ENCODE measurements at places on chromosomes 1 and 21.
A peak's percentile ranks its signal among the peaks of the same experiment; 100 is the strongest.

GRCh38 chr1:4121293-4121684, 221.2 kb upstream of the C1orf174 start:
- DNase-seq, result no peak

- DNase-seq, result no peak
Measured at GRCh38 chr1:75136921-75137641, 2.9 kb downstream of the LHX8 start.

DNA sequence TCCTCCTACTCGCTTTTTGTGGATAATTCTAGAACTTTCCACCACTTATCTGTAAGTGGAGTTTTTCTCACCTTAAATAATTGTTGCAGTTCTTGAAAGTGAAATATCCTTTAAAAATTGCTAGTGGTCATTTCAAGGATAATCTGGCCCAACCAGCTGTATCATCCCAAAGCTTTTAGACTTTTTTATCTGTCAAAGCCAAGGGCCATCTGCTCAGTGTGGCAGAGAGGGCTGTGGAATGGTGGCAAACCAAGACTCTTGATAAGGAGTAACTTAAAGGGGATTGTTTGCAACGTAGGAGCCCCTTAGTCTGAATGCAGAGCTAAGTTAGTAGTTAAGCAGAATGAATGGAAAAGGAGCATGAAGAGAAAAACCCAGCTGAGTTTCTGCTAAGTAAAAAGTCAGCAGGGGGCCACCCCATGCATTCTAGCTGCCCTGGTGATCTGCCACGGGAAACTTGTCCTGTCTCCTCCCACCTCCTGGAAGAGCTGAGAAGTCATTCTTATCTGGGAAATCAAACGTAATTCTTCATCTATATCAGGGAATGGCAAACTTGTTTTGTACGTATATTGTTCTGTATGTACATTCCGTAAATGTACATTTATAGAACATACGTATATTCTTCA, 169.3 kb downstream of the PRDM2 start:
- no peak for DNase-seq

DNA sequence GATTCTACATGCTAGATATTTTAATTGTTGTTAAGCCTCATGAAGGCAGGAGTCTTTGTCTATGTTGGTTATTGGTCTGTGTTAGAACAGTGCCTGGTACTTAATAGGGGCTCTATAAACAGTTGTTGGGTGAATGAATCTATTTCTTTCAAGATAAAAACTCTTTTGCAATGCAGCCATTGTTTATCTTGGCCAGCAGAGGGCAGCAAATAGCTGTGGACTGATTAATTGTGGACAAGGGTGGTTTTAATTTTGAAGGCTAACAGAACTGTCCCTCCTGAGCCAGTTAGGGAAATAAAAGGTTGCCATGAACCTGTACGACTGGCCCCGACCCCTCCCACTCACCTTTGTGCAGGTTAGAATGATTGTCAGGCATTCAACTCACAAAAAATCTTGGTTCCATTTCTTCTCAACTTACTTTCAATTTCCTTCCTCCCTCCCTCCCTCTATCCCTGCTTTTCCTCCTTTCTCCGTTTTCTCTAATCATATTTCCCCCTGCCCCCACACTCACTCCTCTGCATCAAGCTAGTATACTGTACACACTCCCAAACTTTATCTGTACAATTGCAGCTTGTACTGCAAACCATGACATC, 66.3 kb upstream of the DIRAS3 start:
- peak; percentile 77 for DNase-seq

- no peak for DNase-seq
Measured at GRCh38 chr1:2595812-2596529, 9.4 kb downstream of the PRXL2B start.

DNA sequence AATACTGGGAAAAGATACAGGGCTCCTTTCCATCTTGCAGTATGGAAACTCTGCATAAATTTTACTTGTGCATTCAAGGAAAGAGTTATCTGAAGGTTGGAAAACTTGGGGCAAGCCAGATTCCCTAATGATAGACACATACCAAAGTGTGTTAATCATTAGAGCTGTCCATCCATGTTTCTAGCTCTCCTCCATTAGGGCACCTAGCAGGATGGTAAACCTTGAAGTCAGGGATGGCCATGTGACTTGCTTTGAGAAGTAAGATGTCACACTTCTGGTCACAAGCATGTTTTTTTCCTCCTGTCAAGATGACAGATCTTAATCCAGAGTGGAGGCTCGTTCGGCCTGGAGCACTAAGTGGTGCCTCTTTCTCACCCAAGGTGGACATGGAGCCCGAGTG, 241.9 kb upstream of the RUNX1 start:
- no peak for DNase-seq

GRCh38 chr1:84165601-84166000, 21.5 kb downstream of the PRKACB start:
- no peak for DNase-seq

- DNase-seq, result no peak
Measured at GRCh38 chr1:109047339-109047738, 5.4 kb upstream of the WDR47 start.

- DNase-seq, result no peak
Measured at GRCh38 chr1:54371038-54371941, 34.9 kb downstream of the SSBP3 start.

- peak; percentile 60 for DNase-seq
Measured at GRCh38 chr1:155093911-155094621, 15.4 kb downstream of the EFNA3 start.

GRCh38 chr1:116164150-116164549, 53.0 kb downstream of the MAB21L3 start:
- no peak for DNase-seq

GRCh38 chr1:37945743-37946702, 830 bp downstream of the INPP5B start:
- DNase-seq, result no peak

- DNase-seq, result no peak
Measured at GRCh38 chr21:41064334-41064791, 103.6 kb upstream of the BACE2 start.

- peak; percentile 18 for DNase-seq
Measured at GRCh38 chr1:23478896-23479665, 4.9 kb downstream of the ASAP3 start.

GRCh38 chr1:195085196-195085595, 1523.0 kb downstream of the KCNT2 start:
- DNase-seq, result no peak

- no peak for DNase-seq
Measured at GRCh38 chr1:178694923-178695525, 30.0 kb upstream of the RALGPS2 start.

DNA sequence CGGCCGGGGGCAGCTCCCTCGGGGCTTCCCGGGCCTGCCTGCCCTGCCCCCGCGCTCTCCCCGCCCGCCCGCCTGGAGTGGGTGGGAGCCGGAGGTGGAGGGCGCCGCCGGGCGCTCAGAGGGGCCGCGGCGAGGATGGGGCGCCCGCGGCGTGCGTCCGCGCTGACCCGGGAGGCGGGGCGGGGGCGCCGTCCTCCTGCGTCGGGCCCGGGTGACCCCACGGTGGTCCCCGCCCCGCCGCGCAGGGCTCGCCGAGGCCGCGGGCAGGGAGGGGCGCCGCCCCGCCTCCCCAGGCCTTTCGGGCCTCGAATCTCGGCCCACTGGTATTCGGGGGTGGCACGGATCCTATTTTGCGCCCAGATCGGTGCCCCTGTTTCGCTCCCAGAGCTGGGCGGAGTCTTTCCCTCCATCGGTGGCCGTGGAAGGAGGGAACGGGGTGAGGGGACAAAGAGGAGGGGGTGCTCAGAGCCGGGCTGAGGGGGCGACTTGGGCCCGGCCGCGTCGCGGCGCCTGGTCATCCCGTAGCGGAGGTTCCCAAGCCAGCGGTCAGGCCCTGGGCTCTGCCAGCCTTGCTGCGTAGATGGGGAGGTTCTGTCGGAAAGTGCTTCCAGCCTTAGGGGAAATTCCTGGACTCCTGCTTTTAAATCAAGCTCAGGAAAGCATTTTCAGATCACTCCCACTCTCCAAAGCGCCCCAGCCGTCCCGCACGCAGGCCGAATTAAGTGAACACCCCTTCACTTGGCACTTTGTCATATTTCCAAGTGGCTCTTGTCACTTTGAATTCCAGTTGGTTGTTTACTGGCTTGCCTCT, 545 bp downstream of the PATJ start:
- DNase-seq, result peak; percentile 47

- no peak for DNase-seq
Measured at GRCh38 chr1:239184561-239185244, 201.7 kb upstream of the CHRM3 start.

DNA sequence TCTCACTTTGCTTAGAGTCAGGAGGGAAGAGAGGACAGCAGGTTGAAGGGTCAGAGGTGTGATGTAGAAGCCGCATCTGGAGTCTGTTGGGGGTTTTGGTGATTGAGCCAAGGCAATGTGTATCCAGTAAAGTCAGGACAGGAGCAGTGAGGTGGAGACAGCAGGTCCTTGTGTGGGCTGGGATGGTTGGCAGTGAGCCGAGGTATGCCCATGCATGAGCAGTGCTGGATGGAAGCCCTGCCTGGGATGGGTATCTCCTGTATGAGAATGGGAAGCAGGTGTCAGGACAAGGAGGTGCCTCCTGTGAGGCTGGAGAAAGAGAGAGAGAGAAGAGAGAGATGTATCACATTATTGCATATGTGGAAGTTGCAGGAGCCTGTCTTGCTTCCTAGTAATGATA, 90.0 kb downstream of the OBSCN start:
- DNase-seq, result no peak

DNA sequence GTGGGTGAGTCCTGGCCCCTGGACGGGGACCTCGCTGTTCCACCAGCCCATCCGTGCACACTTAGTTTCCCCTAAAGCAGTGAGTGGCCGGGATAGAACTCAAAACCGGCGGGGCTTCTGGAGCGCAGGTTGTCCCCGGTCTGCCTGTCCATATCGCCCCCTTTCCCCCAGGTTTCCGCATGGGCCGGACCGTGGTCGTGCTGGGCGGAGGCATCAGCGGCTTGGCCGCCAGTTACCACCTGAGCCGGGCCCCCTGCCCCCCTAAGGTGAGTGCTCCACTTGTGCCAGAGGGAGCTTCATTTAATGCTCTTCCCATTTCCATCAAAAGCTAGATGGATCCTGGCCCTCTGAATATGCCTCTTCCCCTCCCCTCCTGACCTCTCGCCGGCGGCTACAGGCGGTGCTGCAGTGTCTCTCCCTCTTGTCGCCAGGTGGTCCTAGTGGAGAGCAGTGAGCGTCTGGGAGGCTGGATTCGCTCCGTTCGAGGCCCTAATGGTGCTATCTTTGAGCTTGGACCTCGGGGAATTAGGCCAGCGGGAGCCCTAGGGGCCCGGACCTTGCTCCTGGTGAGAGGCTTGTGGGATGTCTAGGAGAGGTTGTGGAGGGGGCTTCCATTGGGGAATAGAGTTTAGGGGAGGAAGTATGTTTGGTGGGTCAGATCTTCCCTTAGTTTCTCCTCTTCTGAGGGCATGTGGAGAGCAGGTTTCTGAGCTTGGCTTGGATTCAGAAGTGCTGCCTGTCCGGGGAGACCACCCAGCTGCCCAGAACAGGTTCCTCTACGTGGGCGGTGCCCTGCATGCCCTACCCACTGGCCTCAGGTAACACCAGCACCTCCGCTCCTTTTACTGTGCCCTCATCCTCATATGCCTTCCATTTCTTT, 683 bp downstream of the PPOX start:
- DNase-seq, result peak; percentile 19

- no peak for DNase-seq
Measured at GRCh38 chr21:41431788-41432548, 5.9 kb downstream of the MX1 start.

- no peak for DNase-seq
Measured at GRCh38 chr1:10664251-10664650, 132.2 kb downstream of the CASZ1 start.

DNA sequence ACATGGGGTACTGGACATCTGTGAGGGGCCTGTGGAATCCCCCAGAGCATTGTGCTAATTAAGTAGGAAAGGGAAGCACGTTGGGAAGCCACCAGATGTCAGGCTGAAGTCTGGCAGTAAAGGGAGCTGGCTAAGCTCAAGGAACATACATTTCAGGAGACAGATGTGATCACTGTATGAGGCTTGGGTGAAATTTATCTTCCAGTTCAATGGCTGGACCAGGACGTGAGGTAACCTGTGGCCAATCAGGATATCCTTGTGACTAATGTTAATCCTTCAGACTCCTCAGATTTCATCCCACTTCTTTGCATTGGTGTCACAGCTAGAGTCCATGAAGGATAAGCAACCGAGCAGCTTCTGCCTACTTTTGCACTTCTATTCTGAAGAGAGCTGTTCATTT, 110.2 kb upstream of the APP start:
- DNase-seq, result no peak

GRCh38 chr1:8721679-8722324, 95.6 kb downstream of the RERE start:
- DNase-seq, result no peak

GRCh38 chr1:162663589-162664106, 31.4 kb downstream of the DDR2 start:
- DNase-seq, result peak; percentile 20

GRCh38 chr1:36083635-36084496, at the start of gene TEKT2:
TEKT2 (plus strand) TSS chr1:36084094; CDS start chr1:36084922, 828 bp downstream.
- DNase-seq, result peak; percentile 79

GRCh38 chr1:116579259-116579875, 8.5 kb upstream of the CD58 start:
- no peak for DNase-seq

DNA sequence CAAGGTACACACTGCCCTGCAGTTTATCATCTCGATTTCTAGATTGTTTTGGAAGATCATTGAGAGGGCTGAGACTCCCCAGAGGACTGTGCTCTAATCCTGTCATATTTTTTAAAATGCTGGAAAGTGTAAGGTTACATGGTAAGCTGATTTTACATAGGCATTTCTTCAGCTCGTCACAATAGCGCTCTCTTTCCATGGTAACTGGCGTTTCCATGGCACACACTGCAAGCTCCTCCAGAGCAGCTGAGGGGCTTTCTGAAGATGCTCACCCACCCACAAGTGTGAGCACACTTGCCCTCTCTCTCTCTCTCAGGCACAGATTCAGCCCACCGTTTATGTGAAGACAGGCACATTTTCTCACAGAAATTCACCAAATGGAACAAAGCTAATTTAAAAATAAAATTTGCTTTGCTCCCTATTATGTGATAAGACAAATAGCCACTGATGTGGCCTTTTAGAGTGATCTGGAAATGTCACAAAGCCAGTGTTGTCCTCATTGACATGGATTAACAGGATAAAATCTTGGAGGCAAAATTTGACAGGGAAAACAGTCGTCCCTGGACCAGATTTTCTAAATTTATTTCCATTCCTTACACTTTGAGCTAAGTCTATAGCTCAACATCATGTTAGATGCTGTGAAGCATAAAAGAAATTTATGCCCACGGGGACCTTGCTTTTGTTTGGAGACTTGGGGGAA, 421.5 kb downstream of the RWDD3 start:
- no peak for DNase-seq

DNA sequence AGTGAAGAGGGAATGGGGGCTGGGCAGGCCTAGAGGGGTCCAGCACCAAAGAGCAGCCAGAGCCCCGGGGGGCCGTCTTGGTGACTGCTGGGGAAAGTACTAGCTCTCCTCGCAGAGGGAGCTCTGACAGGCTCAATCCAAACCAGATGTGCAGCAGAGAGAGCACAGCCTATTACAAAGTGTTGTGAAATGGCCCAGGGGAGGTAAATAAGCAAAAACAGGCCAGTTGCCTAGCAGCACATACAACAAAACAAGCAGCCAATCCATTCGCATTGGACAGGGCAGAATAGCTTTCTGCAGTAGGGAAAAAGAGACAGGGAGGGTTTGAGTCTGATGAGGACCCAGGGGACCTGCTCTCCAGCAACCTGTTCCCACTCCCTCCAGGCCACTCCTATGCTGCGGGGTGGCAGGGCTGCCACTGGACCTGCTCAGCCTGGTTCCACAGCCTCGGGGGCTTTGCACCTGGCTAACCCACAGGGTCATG, 239.6 kb upstream of the FGGY start:
- no peak for DNase-seq

Data from NCI-H510A treated with DMSO at 0.1 percent for 48 hours (cell line).